Astrocyte of the hippocampus (primary cell): ENCODE measurements at places on chromosomes 7 and 10.

- peak; percentile 92 for DNase-seq
Measured at GRCh38 chr7:55086413-55087201, 67.8 kb downstream of the EGFR start.

- DNase-seq, result peak; percentile 50
Measured at GRCh38 chr10:75475460-75476182, 44.2 kb downstream of the LRMDA start.

GRCh38 chr7:36207451-36208291 lies 54.6 kb downstream of the EEPD1 start:
- DNase-seq, result peak; percentile 52

DNA sequence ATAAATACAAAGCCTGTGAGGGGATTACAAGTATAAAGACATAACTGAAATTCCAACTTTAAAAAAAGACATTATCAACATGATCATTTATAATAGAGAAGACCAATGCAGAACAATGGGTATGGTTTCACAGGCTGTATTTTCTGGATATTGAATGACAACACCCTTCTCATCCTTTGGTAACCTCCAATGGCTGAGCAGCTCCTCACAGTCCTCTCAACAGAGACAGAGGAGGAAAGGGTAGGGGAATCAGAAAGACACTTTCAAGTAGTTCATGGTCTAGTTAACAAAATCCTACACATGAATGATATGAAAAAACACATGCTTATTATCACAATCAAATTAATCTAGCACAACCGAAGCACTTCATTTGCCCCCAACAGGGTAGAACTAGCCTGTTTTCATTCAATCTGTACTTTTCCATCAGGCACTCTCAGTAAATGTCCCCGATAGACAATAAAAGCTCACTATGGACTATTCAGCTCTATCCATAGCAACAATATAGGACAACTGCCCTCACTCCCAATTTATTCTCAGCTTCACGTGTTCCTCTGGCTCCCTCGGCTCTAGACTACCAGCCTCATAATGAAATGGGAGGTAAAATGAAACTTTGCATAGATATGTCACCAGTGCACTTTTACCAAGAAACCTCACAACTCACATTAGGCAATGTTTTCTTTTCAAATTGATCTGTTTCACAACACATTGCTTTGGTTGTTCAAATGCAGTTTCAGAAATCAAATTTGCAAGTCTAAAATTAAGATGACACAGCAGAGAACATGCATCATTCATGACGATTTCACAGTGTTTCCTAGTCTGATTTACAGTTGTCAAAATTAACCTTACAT lies 211.4 kb downstream of the THSD7A start:
- no peak for DNase-seq

DNA sequence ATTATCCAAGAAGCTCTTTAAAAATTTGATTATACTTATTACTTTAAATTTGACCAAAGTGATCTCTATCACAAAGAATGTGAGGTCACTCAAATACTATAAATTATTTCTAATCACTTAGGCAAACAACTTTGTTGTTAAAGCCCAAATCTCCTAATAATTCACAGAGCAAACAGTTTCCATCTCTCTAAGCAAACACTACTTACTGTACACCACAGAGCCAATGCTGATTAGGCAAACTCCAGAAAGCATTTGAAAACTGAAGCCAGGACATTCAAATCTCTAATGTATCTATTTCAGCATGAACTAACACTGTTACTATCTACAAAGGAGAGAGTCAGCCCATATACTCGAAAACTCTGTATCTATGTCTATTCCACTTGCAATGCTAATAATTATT lies 107.1 kb downstream of the RNF32 start:
- no peak for DNase-seq

DNA sequence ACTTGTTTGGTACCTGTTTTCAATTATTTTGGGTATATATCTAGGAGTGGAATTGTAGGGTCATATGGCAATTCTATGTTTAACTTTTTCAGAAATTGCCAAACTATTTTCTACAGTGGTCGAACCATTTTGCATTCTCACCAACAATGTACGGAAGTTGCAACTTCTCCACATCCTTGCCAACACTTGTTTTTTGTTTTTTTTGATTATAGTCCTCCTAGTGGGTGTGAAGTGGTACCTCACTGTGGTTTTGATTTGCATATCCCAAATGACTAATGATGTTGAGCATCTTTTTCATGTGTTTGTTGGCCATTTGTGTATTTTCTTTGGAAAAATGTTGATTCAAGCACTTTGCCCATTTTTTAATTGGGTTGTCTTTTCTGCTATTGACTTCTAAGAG lies 122.1 kb downstream of the RPS24 start:
- DNase-seq, result no peak

GRCh38 chr10:127349737-127350136 lies 153.3 kb upstream of the INSYN2A start:
- peak; percentile 31 for DNase-seq

- DNase-seq, result no peak
Measured at GRCh38 chr7:139887992-139888481, 59.0 kb downstream of the TBXAS1 start.

DNA sequence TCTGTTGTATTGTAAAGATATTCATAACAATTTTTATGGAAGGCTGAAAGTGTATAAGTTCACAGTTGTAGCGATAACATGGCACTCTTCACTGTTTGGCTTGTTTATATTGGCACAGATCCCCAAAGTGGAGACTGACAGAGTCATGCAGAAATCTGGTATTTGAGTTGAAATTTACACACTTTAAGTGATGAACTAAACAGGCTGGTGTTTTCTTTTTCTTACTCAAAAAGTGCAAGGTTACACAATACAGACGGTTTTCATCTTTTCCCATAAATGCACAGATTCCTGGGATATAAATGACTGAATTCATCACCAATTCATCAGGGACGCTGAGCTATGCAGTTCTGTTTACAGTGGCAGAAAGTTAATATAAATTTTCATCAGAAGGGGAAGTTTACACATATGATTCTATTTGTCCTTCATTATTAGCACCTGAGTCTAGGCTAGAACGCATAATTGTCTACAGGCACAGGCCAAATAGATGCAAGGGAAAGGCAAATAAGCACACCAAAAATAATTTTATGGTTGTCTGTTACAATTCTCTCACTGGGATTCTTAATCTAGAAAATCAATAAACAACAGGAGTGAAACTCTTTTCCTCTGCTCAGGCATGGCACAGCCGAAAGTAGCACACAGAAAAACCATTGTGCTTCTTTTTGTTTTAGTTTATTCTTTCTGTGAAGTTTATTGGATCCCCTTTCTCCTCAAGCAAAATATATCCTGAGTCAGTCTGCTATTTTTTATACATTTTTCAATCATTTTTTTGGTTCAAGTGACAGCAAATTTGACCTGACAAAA lies 88.0 kb downstream of the FOXP2 start:
- DNase-seq, result peak; percentile 49
